ENCODE measurements at places on chromosomes 6 and 20. TPM values are rescaled to one million over a fixed set of nuclear protein-coding genes. Genes with fewer than 3 reads are reported as not detected.

The ZC2HC1B gene
- total RNA-seq: not detected

The NHLRC1 gene
- total RNA-seq: 1.6 TPM

The MDFI gene
- total RNA-seq: 0.36 TPM

- DNase-seq: no peak
Measured at GRCh38 chr6:88376768-88377387, 210.7 kb upstream of the CNR1 start.

DNA sequence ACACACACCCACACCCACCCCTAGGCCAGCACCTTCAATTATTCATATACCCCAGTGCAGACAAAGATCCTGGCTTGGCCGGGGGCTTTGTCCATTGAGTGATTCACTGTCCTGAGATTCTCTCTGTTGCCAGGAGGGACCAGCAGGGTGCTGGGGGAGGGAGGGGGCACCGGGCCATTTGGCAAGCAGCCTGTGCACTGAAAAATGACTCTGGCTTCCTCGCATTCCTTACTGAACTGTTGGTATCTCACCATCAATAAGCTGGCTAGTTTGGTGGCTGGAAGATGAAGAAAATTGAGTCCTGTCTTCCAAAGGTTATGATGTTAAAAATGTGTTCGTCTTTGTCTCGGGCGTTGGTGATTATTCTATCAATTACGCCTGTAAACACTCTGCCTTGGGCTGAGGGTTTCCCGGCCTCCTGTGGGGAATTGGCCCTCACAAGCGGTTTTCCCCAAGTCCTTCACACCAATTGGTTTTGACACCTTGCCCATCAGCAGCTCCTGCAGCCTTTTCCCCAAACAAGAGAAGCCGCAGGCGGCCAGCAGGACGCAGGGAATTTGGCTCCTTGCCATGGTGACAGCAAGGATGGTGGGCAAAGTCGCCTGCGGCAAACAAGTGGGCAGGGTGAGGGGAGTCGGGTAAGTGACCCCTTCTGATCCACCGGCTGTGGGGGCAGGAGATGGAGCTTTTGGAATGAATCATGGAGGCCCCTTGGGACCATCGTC, 4.9 kb downstream of the VSTM2L start:
- DNase-seq: no peak

The MYLK2 gene
- 0.41 TPM for total RNA-seq

GRCh38 chr20:57620274-57620990, at the start of gene ZBP1:
ZBP1 (minus strand) TSS chr20:57620426; CDS start chr20:57620295, 131 bp downstream.
- DNase-seq: peak; percentile 31

GRCh38 chr20:22248051-22248667, 336.2 kb downstream of the FOXA2 start:
- peak; percentile 48 for DNase-seq

The WFDC8 gene
- not detected for total RNA-seq

GRCh38 chr6:90496258-90497016, 90.4 kb downstream of the MAP3K7 start:
- DNase-seq: no peak

The TINAG gene
- total RNA-seq: 1.8 TPM

The BNIP5 gene
- total RNA-seq: 3.6 TPM

- no peak for DNase-seq
Measured at GRCh38 chr20:9523636-9524035, 9.2 kb downstream of the LAMP5 start.

DNA sequence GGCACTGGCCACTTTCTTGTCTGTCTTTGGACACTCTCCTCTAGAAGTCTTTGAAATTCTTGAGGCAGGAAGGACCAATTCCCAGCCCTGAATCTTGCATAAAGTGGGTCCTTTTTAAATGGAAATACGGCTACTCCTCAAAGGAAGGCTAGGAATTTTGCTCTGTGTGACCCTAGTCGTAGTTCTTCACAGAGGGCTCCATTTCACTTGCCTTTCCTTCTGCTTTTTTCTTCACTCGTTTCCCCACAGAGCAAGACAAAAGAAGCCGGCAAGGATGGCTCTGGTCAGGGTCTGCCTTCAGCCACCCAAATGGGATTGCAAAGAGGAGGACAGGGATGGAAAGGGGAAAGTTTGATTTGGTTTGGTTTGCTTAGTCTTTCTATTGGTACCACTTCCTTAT, 25.8 kb downstream of the HLA-E start:
- DNase-seq: no peak

GRCh38 chr6:104729433-104729832, 130.3 kb downstream of the HACE1 start:
- no peak for DNase-seq

DNA sequence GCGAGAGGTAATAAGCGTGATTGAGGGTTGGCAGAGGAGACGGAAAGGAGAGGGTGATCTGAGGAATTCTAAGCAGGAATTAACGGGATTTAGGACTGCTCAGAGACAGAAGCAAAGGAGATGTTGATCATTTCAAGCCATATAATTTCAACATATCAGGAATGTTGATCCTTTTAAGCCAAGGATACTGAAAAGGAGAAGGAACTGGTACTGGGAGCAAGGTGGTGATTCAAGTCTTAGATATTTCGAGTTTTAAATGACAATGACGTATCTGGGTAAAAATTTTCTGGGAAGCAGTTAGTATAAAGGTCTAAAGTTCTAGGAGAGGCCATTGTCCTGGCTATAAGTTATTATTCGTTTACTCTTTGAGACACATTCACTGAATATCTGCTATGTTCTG, 91.3 kb upstream of the OGFRL1 start:
- no peak for DNase-seq

The AURKA gene
- total RNA-seq: 75.4 TPM

The FIG4 gene
- total RNA-seq: 6.5 TPM

The SEL1L2 gene
- total RNA-seq: not detected

DNA sequence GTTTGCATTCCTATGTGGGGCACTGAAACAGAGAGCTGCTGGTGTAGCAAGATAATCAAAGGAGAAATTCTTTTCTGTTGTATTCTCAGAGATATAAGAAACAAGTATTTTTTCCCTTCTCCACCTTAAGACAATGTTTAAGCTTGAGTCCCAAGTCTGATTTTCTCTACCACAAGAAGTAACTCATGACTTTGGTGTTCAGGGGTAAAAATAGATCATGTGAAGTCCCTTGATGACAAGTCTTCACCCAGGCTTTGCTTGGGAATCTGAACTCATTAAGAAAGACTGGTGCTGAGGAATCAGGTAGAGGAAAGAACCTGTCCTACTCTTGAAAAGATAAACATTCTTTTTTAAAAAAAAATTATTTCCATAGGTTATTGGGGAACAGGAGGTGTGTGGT, 205.6 kb downstream of the ALDH8A1 start:
- no peak for DNase-seq

- no peak for DNase-seq
Measured at GRCh38 chr6:8400663-8401062, 34.7 kb downstream of the SLC35B3 start.

GRCh38 chr6:144162977-144163376, 12.7 kb downstream of the STX11 start:
- DNase-seq: no peak

DNA sequence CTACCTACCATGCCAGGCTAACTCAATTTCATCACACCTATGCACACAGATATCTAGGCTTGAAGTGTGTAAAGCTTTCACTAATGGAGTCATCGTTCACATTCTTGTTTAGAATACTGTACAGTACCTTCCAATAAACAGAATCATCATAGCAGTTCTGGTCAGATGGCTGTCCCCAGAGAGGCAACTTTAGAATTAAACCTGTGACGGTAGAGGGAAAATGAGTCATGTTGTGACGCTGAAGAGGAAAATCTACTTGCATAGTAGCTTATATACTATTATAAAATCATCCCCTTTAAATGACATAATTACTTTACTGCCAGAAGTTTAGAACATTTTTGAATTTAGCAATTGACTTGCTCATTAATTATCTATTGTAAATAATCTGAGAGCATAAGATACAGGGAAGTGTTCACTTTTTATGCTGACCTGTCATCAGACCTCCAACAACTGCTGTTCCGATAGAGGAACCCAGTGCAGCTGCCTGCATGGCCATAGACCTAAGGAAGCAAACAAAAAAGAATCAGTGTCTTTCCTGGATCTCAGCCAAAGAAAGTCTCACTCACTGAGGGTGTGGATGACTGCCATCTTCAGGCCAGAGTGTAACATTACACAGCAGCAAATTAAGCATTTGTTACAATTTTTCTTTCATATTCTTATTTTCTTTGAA, 29.8 kb downstream of the RHAG start:
- peak; percentile 95 for DNase-seq

The SRSF12 gene
- not detected for total RNA-seq

GRCh38 chr20:44955270-44955669, 4.9 kb downstream of the TOMM34 start:
- DNase-seq: no peak

DNA sequence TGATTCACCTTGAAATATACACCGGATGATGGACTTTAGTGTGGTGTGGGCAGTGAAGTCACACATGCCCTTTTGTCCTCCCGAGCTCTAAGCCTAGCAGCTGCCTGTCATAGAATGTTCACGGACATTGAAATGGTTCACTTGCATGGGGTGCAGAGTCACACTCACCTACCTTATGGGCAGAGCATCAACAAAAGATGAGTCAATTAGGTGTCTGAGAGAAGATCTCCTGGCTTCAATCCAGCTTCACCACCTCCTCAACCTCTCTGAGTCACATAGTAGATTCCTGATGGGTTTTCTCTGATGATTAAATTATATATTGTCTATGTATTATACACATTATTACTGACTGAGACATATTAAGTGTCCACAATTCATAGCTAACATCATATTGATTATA, 48.1 kb upstream of the HLA-E start:
- DNase-seq: no peak

GRCh38 chr6:89862698-89863097, 31.6 kb upstream of the GJA10 start:
- DNase-seq: no peak

DNA sequence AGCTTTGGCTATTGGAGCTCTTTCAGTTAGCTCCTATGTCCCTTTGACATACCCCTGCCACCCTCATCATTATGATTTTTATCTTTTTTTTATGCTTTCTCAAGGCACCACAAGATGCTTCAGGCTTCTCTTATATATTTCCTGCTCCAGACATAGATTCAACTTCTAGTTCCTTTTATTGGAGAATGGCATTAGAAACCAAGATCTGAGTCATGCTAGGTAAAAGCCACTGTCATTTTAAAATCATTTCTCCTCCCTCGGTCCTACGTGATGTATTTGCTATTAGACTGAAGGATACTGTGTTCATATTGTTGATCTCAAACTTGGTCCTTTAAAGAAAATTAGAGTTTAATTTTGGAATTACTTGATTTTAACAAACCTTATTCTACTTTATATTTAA, 8.3 kb downstream of the TENT5A start:
- no peak for DNase-seq

- no peak for DNase-seq
Measured at GRCh38 chr6:1487239-1487638, 97.9 kb downstream of the FOXF2 start.

The CYP24A1 gene
- 1.9 TPM for total RNA-seq

DNA sequence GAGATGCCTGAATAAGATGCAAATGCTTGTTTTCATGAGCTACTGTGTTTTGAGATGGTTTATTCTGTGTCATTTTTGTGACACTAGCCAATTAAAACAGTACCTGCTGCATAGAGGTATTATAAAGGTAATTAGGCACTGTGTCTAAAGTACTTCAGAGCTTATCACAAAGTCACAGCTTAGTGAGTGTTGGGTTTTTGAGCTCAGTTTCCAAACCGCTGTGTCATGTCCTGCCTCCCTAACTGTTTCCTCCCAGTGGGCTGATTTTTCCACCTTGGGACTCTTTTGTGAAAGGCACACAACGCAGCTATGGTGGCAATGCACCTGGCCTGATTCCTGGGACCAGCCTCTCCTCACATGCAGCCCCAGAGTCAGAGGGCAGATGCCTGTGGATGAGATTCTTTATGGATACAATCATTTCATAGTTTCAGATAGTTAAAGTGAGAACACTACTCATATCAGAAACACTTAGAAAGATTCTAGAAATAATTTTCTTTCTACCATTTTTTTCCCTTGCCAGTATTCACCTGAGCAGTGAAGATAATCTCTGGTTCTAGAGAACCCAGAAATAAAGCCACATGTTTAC, 41.3 kb upstream of the TAGAP start:
- DNase-seq: no peak

The CCDC167 gene
- total RNA-seq: 29.9 TPM

GRCh38 chr6:85747093-85747492, 104.4 kb upstream of the SYNCRIP start:
- no peak for DNase-seq

The C6orf132 gene
- 136 TPM for total RNA-seq

- no peak for DNase-seq
Measured at GRCh38 chr6:47160702-47161101, 118.6 kb upstream of the ADGRF1 start.

- DNase-seq: no peak
Measured at GRCh38 chr6:43827898-43828297, 57.9 kb downstream of the VEGFA start.

DNA sequence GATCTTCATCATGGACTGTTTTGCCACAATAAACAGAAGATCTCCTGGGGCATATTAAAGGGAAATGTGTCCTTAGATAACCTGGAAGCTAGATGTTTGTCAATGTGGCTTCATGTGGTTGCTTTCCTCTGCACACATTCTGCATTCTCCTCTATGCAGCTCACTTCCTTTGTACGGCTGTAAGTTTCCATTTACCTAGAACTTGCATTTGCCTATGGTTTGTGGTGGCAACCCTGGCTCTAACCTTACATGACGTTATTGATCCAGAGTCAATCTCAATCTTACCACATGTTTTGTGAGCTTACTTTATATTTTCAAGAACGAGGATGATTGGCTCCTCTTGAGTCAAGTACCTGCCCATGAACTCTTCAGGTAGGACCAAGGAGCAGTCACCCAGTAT, 863.1 kb downstream of the MAFB start:
- no peak for DNase-seq

The TBCC gene
- 38.7 TPM for total RNA-seq

DNA sequence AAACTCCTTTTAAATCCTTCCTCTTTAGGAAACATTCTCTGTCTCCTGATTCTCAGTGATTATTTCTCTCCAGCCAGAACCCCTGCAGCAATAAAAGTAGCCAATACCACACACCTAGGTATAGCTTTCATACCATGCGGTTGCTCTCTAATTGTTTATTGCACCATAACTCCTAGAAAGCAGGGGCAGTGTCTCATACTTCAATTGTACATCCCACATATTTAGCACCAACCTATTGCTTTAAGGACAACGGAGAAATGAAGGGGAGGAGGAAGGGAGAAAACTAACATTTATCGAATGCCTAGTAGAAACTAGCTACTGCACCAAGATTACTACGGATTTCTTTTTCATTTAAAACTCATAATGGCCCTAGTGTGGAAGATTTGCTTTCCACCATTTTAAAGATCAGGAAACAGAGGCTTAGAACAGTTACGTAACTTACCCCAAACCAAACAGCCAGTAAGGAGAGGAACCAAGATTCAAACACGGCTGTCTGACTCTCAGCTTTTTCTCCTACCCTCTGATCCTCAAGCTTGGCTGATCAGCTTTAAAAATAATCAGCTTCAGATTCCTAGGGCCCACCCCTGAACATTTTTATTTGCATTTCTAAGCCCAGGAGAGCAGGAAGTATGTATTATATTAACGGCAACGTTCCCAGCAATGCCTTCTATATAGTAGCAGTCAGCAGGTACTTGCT, 43.4 kb upstream of the ATXN1 start:
- no peak for DNase-seq

All from HT-29 (cell line).